ENCODE measurements at places on chromosomes 11 and 22.

DNA sequence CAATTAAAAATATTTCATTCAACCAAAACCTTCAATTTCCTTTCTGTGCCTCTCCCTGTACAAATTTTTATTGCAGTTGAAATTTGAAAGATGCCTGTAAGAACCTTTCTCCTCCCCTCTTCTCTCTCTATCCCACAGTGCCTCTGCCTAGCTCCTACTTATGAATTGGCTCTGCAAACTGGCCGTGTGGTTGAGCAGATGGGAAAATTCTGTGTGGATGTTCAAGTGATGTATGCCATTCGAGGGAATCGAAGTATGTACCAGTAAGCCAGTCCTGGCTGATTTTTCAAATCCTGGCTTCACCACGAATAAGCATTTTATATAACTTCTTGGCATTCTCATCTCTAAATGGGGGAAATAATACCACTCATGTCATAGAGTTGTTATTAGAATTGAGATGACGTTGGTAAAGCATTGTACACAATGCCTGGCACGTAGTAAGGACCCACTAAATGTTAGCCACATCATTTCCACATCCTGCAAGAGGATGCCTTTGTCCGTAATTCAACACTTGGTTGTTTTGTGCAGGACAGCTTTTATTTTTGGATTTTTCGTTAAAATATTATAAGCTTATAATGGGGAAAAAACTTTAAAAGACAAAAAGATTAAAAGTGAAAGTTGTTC lies 6.0 kb downstream of the DDX25 start:
- peak; percentile 52 for DNase-seq

- no peak for DNase-seq
These were observed 2.3 kb downstream of the F2 start for GRCh38 chr11:46721286-46721685.

GRCh38 chr11:4713241-4713640 lies 8.7 kb downstream of the MMP26 start:
- DNase-seq = no peak

- no peak for DNase-seq
These were observed 54.0 kb downstream of the CYB5R2 start for GRCh38 chr11:7619322-7619721.

DNA sequence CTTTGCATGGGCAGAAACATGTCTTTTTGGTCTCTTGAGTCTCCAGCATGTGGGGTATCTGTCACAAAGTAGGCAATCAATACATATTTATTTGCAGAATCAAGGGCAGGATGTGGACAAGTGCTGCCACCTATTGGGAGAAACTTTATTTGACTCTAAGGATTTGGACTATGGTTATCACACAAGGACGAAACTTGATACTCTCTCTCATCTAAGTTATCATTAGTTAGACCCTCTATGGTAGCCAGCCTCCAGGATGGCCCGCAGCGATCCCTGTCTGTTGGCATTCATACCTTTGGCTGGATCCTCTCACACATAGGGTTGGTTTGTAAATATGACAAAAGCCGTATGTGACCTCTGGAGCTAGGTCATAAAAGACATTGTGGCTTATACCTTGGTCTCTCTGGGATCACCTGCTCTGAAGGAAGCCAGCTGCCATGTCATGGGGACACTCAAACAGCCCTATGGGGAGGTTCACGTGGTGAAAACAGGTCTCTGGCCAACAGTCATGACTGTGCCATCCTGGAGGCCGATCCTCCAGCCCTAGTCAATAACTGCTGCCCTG lies 1.1 kb upstream of the FBXO7 start:
- peak; percentile 69 for DNase-seq

GRCh38 chr11:60265373-60266214 lies 14.9 kb upstream of the MS4A4A start:
- DNase-seq = peak; percentile 32

DNA sequence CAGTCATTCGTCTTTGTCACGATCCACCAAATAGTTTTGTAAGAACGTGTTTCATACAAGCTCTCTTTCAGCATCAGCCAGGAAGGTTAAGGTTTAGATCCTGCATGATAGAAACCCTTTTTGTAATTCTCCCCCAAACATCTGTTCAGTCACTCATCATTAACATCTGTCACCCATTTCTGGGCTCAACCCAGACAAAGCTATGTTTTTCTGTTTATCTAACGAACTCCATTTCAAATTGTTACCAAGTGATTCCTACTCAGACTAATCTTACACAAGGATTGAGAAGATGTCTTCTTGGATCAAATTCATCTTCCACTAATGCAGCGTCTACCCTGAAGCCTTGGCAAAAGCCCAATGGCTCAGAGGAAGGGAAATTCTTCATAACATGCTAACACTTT lies 58.8 kb downstream of the FZD4 start:
- no peak for DNase-seq

DNA sequence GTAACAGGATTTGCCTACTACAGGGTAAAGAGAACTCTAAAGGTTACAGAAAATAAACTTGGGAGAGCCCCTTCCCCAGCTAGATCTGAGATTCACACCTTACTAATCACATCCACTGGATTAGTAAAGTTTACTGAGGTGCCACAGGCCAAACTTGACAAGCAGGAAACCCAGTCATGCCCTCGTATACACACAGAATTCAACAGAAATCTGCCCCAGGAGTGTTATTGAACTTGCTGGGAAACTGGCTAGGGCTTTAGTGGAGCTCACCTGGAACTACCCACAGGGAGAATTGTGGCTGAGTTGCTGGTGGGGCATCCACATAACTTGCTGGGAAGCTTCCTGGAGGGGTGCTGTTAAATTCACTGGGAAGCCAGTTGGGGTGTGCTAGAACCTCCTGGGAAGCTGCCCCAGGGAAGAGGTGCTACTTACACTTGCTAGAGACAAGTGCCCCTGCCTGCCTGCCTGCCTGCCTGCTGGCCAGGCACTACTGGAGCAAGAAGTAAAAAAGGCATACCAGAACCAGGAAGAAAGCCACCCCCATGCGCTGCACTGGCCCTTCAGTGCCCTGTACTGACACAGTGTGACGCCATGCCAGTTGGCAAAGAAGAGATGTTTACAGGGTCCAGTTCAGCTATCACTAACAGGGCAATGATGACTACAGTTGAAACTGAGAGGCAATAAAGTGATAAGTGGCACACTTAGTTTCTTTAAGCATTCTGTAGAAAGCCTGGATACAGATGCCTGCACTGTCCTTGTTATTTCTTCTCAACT lies 106.5 kb downstream of the ALX4 start:
- DNase-seq = no peak

- peak; percentile 23 for DNase-seq
These were observed 4.7 kb upstream of the NEAT1 start for GRCh38 chr11:65417702-65418430.

DNA sequence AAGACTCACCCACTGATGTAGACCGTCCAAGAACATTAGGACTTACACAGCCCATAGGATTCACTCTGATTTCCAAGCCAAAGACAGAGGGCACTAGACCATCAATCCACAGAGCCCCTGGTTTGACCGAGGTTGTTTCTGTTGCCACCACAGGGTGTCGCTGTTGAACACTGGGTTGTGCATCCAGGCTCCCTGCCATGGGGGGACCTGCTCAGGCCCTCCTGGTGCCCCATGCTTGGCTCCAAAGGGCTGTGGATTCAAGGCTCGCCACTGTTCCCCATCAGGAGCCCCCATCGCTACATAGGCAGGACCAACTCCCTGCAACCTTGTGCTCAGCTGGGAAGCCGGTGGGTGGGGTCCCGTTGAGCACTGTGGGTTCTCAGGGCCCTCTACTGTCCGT lies 128.0 kb upstream of the ANO1 start:
- no peak for DNase-seq

DNA sequence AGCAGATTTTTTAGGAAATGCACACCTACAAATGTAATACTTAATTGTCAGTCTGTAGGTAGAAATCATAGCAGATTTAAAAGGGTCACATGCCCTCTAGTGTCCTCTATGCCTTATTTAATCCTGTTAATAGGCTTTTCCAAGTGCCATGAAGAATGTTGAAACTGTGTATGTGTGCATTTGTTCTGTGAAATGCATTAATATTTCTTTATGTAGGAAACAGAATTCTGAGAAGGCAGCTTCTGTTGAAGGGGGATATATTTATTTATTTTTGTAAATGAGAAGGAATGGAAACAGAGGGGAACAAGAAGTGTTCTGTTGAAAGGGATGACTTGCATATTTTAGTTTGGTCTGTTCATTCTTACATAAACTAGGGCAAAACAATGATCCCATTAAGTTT lies 51.0 kb downstream of the SVIP start:
- DNase-seq = peak; percentile 88

GRCh38 chr11:95242091-95242844 lies 11.3 kb upstream of the SESN3 start:
- no peak for DNase-seq

DNA sequence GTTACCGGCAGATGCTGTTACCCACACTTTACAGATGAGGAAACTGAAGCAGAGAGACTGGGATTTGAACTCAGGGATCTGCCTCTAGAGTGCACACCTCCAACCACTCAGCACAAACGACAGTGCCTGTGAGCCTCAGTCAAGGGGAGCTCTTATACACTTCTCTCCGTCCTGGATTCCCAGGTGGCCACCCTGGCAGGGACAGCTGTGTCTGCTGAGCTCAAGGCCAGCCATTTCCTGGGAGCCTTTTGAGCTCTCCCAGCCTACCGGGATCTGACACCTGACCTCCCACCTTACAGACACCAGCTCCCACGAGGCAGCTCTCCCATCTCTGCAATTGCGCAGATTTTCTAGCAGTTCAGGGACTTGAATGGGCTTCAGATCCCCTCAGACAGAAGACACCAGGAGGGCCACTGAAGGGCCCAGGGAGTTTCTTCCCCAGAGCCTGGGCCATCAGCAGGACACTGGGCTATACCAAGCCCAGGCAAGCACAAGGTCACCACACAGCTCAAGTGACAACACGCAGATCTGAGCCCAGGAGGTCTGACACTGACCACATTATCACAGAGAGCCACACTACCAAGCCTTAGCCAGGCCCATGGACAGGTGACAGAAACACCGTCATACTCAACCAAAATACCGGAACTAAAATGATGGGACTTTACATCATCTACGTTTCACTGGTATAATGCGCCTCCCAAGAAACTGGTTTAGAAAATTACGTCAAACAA lies 17.1 kb downstream of the PDGFB start:
- no peak for DNase-seq

DNA sequence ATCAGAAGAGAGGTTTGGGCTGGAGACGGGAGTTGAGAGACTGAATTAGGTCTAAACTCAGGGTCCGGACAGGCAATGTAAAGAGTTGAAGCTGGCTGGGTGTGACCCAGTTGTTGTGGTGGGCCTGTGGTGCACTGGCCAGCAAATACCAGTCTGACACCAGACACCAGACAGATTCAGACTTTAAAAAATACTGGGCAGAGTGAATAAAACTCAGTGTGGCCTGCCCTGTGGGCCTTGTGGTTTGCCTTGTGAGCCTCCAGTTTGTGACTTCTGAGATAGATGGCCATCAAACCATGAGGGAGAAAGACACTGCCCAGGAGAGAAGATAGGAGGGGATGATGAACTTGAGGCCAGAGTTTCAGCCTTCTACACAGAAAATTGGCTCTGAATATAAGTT lies 25.8 kb downstream of the RCN1 start:
- no peak for DNase-seq

DNA sequence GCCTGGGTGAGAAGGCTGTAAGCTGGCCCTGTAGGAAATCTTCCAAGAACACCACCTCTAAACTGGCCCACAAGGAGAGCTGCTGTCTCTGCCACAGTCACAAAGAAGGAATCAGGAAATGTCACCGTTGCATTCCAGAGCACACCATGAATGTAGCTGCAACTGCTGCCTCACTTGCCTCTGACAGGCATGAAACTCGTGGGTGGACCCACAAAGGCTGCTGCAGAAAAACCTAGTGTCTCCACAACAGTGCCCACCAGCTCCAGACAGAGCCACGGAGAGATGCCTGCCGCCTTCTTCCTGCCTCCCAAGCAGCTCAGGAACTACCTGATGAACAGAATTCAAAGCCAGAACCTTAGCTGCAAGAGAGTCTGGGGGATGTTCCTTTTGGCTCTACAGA lies 10.5 kb downstream of the DNAJB13 start:
- no peak for DNase-seq

GRCh38 chr11:13042873-13043342 lies 33.8 kb downstream of the RASSF10 start:
- no peak for DNase-seq

GRCh38 chr11:112410325-112410724 lies 149.7 kb upstream of the PLET1 start:
- DNase-seq = no peak

DNA sequence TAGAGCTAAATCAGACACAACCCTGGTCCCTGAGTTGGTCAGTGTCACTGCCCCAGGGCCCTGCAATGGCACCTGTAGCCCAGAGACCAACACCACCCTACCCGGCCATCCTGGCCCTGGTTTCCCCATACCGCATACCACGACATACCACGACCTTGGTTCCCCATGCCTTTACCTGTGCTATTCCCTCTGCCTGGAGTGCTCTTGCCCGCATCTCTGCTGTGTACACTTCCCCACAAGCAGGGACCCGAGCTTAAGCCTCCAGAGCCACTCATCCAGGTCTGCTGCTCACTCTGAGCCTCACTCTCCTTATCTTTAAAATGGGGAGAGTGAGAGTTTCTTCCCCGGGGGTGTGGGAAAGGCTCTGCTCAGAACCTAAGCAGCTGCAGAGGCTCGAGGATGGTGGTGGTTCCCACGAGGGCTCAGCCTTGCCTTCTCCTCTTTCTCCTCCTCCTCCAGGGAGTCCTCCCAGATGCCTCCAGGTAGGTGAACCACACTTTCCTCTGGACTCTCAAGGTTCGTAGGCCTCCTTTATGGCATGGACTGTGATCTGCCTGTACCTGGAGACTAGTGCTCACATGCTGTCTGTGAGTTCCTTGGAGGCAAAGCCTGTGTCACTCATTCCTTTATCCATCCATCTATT lies 48.1 kb downstream of the WNT7B start:
- no peak for DNase-seq

GRCh38 chr11:65065851-65066250 lies 7.5 kb upstream of the NAALADL1 start:
- no peak for DNase-seq

GRCh38 chr11:75524665-75525432 lies 892 bp downstream of the GDPD5 start:
- no peak for DNase-seq

- DNase-seq = no peak
These were observed 195.2 kb downstream of the NAV2 start for GRCh38 chr11:19907839-19908238.
